GM23248 (cell line): ENCODE measurements at places on chromosomes 5 and 9. TPM values are rescaled to one million over a fixed set of nuclear protein-coding genes. Genes with fewer than 3 reads are reported as not detected.
A peak's percentile ranks its signal among the peaks of the same experiment; 100 is the strongest.

The SPATA31C1 gene
- not detected in 2 replicates for polyA plus RNA-seq

DNA sequence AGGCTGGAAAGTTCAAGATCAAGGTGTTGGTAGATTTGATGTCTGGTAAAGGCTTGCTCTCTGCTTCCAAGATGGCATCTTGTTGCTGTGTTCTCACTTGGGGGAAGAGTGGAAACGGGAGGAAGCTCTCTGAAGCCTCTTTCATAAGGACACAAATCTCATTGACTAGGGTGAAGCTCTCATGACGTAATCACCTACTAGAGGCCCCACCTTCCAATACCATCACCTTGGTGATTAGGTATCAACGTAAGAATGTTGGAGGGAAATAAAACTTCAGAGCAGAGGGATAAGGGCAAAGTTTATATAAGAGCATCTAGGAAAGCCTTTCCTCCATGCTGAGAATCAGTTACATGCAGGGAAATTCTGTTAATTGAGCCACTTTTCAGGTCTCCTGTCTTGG is 15.4 kb upstream of the KLF9 start:
- no peak for DNase-seq

The EPB41L4B gene
- polyA plus RNA-seq = 0.33 and 0.43 TPM in 2 replicates

DNA sequence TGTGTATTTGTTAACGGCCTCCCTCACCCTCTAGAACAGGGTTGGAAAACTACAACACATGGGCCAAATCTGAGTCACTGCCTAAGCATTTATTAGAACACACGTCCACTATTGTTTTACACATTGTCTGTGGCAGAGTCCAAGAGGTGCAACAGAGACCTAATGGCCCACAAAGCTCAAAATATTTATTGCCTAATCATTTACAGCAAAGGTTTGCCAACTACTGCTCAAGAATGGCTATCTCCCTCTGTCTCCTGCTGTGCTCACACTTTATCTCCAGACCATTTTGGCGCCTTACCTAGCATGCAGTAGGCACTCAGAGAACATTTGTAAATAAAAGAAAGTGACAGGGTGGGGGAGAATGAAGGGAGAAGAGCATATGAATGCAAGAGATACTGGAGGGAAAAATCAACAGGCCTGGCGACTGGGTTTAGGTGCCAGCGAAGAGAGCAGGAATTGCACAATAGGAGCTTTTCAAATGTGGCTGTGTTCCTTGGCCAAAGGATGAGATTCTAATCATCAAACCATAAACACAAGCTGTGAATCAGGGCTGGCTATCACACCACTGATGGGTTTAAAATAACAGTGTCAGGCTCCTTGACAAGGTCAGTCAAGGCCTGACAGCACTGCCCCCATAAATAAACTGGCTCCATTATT is 80.3 kb downstream of the EPB41L4A start:
- peak; percentile 62 for DNase-seq

The IFNA21 gene
- not detected in 2 replicates for polyA plus RNA-seq

The PCDHAC2 gene
- not detected in 2 replicates for polyA plus RNA-seq

DNA sequence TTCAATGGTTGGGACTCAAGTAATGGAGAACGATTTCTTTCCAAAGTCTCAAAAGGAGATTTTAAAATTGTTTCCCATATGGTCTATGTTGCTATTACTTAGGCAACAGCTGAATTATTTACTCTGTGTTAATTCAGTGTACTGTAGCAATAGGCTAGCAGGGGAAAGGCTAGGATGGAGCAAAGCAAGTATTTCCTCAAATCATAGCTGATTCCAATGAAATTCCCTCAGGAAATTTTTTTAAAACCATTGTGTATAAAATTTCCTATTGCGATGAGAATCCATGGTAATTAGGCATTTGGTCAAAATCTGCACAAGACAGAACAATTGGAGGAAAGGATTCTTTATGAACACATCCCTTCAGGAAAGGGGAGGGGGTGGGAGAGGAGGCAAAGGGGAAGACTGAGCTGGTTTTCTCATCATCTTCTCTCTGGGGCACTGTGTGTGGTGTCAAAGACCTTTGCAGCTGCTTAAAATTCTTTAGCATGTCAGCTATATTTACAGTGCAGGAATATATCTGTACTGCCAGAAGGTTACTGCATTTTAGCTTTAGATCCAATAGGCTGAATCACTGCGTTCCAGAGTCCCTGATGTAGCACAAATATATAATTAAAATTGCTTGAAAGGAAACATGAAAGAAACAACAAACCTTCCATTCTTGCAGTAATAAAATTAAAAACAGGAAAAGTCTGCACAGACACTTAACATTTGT is 95.3 kb downstream of the ZNF608 start:
- DNase-seq = no peak

The GAPT gene
- polyA plus RNA-seq = not detected in 2 replicates

DNA sequence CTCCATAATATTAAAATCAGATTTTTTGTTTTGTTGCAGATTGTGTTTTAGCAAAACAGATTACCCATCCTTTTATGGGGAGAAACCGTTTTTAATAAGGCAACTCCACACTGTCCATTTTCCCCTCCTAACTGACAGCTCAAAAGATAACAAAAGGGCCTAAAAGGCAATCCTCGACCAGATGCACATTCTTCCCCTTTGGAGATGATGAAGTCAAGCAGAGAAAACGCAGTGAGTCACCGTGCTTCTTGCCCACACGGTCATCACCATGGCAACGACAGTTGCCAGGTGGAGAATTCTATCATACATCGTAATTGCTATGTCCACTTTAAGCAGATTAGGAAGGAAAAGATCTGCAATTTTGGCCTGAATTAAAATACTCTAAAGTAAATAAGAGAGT is 96.4 kb downstream of the DIRAS2 start:
- peak; percentile 48 for DNase-seq

- DNase-seq = peak; percentile 34
Observed at GRCh38 chr5:107704681-107705401, 34.1 kb upstream of the EFNA5 start.

The FBXL7 gene
- polyA plus RNA-seq = 2.6 and 3.2 TPM in 2 replicates

- peak; percentile 83 for DNase-seq
Observed at GRCh38 chr5:157994906-157995519, 136.1 kb upstream of the CLINT1 start.

The MARCOL gene
- polyA plus RNA-seq = not detected in 2 replicates

The THOC3 gene
- polyA plus RNA-seq = 47.2 and 50.6 TPM in 2 replicates

- no peak for DNase-seq
Observed at GRCh38 chr5:142491679-142492078, 166.9 kb upstream of the SPRY4 start.

- DNase-seq = peak; percentile 36
Observed at GRCh38 chr9:27427272-27427643, 96.8 kb upstream of the IFNK start.

The S1PR3 gene
- 11.8 and 11.9 TPM in 2 replicates for polyA plus RNA-seq

DNA sequence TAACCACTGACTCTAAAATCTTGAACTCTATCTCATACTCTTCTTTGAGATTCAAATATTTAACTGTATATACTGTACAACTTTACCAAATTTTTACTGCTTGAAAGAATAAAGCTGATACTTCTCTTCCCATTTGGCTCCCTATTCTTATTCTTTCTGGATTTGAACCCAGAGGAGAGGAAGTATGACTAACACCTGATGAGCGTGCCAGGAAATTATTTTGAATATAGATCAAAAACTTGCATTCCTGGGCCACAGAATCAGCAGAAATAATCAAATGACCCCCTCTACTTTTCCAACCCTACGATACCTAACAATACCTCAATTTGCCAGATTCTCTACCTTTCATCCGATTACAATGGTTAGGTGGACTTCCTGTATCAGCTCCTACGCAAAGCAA is 285.8 kb downstream of the ISL1 start:
- no peak for DNase-seq

DNA sequence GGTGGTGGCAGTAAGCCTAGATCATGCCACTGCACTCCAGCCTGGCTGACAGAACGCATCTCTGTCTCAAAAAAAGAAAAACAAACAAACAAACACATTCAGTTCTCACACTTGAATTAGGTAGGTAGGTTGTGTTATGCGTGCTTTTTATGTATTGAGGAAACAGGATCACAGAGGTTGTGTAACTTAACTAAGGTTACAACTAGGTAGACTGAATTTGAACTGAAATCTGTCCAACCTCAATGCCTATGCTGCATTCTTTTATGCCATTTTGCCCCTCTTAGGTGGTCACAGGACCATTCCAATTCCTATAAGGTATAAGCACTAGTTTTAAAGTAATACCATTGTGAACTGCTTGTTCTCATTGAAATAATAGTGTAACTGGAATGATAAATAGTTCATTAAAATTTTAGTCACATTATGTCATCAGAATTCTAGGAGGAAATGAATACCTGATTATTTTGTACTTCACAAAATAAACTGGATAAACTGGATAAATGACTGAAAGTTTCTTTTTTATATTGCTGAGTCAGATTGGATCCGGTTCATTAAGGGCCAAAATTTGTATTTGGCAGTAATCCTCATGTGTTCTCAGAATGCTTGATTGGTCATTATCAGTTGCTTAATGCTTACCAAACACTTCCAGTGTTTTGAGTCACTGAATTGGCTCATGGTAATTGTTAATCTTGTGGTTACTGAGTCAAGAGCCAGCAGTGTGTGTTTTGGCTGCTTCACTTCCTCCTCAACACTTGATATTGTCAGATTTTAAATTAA is 7.1 kb downstream of the UBAP1 start:
- DNase-seq = peak; percentile 96

The RASGEF1C gene
- polyA plus RNA-seq = not detected in 2 replicates

GRCh38 chr9:109816490-109816889 is 36.5 kb downstream of the PALM2AKAP2 start:
- DNase-seq = peak; percentile 99

DNA sequence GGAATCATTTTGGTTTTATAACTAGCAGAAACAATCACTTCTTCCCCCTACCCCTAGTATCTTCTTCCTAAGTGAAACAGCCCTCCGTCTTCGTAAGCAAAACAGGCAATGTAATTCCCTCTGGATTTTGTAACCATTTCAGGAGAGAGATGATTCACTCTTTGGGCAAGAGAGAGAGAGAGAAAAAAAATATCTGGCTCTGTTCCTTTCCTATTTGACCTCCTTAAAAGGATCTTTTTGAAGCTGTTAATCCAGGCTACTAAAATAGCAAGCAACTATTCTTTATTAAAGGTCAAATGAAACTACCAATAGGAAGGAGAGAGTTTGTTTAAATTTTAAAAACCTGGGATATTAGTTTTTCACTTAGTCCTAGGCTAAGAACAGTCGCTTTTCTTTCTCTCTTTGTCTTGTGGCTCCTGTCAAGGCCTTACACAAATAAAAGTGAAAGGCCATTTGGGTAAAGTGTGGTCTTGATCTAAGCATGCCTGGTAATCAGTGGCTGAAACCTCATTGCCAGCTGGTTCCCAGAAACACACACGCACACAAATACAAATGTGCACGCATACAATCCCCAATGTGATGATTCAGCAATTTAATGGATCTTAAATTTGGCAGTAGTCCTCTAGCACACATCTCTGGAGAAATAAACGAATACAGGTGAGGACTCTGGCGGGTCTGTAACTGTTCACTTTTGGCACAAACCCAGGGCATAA is 70.2 kb downstream of the PRUNE2 start:
- peak; percentile 88 for DNase-seq

The PRDM9 gene
- not detected in 2 replicates for polyA plus RNA-seq

The POU5F2 gene
- polyA plus RNA-seq = 0.08 and 0.16 TPM in 2 replicates

DNA sequence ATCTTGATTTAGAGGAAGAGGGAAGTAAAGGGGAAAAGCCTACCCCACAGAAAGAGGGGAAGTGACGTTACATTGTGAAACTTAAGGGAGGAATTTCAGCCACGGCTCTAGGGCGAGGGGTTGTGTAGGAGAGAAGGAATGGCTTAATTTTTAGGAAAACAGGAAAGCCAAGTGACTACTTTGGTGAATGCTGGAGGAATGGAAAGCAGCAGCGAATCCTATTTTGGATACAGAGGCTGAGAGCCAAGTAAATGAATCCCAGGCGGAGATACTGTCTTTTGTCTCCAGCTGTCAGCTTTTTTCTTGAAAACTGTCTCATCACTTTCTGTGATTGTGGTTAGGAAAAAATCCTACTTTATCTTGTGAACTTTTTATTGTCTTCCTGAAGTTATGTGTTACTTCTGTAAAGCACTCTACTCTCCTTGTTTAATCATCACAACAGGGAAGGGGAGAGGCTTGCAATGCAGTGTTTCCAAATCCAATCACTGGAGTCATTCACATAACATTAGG is 188.4 kb downstream of the TSSK1B start:
- DNase-seq = peak; percentile 67

The FGF1 gene
- polyA plus RNA-seq = 27.7 and 29.6 TPM in 2 replicates

DNA sequence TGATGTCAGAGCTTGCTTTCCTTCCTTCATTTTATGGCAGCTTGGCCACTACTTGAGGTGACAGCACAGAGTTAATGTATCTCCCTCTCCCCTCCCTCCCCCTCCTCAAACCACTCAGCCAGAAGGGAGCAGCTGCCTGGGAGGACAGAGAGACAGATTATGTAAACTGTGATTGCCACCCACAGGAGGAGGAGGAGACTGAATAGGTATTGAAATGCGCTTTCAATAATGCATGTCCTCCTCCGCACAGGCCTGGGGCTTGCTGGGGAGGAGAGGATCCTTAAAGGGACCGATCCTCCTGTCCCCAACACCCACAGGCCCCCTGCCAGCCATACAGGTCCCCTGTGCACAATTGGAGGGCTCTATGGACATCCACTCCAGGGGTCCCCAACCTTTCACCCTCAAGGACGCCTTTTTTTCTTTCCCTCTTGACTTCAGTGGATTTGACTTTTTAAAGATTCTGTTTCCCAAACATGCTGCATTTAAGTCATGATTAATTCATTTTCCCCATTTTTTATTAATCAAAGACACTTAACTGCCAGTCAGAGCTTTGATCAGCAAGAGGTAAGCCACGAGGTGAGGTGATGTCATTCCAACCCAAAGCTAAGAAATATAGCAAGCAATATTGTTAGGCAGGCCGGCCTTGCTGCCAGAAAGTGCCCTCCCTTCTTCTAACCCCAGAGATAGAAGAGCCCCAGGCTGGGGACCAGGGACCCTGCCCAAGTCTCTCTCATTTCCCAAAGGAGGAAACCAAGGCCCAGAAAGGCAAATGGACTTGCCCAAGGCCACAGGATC is 47.5 kb upstream of the CPLX2 start:
- no peak for DNase-seq

The SAXO1 gene
- polyA plus RNA-seq = 0.65 and 0.83 TPM in 2 replicates

The INSL4 gene
- polyA plus RNA-seq = not detected in 2 replicates

- no peak for DNase-seq
Observed at GRCh38 chr9:15553528-15553898, 670 bp downstream of the CCDC171 start.

The ZNF483 gene
- polyA plus RNA-seq = 0.18 and 0.49 TPM in 2 replicates

- peak; percentile 76 for DNase-seq
Observed at GRCh38 chr5:112253478-112254250, 165.4 kb downstream of the EPB41L4A start.

GRCh38 chr5:134920848-134921575 is 16.1 kb downstream of the PCBD2 start:
- no peak for DNase-seq
